Cortex of kidney (tissue), 1 donor: ENCODE measurements at places on chromosomes 11 and 22.

DNA sequence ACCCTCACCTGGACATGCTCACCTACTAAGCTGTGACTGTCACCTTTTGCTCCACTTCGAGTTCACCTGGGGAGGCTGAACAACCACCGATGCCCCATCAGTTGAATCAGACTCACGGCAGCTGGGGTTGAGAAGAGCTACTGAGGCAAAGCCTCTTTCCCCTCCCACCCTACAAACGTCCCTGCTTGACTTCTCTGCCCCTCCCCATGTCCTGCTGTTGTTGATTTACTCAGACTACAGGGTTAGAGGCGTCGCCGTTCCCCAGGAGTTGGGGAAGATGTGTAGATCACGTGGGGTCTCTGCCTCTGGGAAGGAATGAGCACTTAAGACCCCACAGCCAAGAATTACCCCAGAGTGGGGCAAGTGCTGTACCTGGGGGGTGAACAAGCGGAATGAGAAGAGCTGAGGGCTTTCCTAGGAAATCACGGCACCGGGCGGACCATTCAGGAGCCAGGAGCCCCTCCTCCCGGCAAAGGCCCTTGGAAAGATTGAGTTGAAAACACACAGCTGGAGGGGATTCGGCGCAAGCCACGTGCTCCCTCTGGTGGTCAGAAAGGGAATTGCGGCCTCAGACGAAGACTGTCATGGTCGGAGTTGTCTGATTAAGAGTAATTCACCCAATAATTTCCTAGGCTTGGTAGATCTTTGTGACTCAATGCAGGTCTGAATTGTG is 7.0 kb downstream of the FXYD2 start:
- DNase-seq, result no peak

- no peak for DNase-seq
Observed at GRCh38 chr22:18022876-18023275, 1.5 kb downstream of the MICAL3 start.

GRCh38 chr22:30004101-30004500 is 76.2 kb upstream of the HORMAD2 start:
- no peak for DNase-seq

GRCh38 chr11:20668131-20668809 is 1.1 kb upstream of the NELL1 start:
- DNase-seq, result no peak

GRCh38 chr22:48594757-48595510 is 1232.7 kb downstream of the BRD1 start:
- no peak for DNase-seq

DNA sequence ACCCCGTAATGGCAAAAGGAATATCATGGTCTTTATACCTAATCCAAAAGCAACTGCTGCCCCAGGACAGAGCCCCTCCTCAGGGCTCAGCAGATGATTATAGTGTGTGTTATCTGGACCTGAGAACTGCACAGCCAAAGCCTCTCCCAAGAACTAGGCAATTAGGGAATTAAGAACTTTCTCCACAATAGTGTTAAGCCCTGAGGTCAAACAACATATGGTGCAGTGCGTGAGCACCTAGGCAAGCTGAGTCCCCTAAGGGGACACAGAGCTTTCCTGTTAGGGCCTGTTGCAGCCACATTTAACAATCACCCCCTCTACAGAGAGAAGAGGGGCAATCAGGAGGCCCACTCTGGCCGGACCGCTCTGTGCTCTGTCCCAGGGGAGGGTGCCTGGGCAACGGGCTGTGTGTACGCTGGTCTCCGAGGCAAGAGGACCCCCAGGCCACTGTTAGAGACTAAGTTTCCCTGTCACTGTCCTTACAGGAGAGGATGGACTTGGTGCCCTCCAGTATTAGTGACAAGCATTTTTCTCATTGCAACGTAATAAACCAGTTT is 1.4 kb upstream of the KCNJ5 start:
- no peak for DNase-seq

GRCh38 chr11:31806928-31807798 is 4.0 kb downstream of the PAX6 start:
- DNase-seq, result no peak

- no peak for DNase-seq
Observed at GRCh38 chr11:119490253-119491006, 67.5 kb upstream of the THY1 start.

GRCh38 chr22:43892183-43892894 is 526 bp upstream of the PNPLA5 start:
- DNase-seq, result no peak

GRCh38 chr22:36104988-36105387 is 55.6 kb downstream of the APOL3 start:
- DNase-seq, result no peak

- DNase-seq, result no peak
Observed at GRCh38 chr11:11588891-11589290, 32.9 kb downstream of the GALNT18 start.

GRCh38 chr11:36308577-36308976 is 12.5 kb downstream of the PRR5L start:
- no peak for DNase-seq

- no peak for DNase-seq
Observed at GRCh38 chr22:38455530-38456271, 702 bp upstream of the KCNJ4 start.

- DNase-seq, result no peak
Observed at GRCh38 chr22:29811377-29811776, 26.7 kb downstream of the ASCC2 start.

DNA sequence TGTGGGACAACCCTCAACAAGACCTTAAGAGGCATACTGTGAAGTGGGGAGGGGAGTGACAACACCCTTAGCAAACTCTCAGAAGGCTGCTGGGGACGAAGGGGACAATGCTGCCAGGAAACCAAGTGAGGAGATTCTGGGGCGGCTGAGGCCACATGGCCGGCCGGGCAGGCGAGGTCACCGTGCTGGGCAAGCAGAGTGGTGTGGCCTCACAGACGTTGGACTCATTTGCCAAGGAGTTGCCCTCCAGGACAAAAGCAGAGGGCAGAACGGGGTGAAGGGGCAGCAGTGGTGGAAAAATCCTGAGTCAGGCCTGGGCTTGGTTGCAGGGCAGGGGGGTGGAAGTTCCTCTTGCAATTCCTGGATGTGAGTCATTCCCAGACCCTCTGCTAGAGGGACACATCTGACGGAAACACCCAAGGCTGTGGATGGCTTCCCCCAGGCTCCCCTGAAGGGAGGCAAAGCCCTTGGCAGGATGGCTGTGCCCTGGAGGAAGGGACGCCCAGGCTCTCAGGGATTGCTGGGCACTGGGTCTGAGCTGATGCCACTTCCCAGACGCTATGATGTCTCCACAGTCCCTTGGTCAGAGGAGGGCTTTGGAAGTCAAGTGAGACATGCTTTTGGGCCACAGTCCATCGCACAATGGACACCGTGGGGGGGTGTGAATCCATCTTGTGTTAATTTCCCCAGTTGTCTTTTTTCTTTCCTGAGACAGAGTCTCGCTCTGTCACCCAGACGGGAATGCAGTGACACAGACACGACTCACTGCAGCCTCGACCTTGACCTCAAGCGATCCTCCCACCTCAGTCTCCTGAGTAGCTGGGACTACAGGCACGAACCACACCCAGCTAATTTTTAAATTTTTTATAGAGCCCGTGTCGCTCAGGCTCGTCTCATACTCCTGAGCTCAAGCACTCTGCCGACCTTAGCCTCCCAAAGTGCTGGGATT is 16.2 kb upstream of the SHANK3 start:
- DNase-seq, result no peak

- DNase-seq, result no peak
Observed at GRCh38 chr11:78351979-78352841, 65.4 kb downstream of the GAB2 start.

DNA sequence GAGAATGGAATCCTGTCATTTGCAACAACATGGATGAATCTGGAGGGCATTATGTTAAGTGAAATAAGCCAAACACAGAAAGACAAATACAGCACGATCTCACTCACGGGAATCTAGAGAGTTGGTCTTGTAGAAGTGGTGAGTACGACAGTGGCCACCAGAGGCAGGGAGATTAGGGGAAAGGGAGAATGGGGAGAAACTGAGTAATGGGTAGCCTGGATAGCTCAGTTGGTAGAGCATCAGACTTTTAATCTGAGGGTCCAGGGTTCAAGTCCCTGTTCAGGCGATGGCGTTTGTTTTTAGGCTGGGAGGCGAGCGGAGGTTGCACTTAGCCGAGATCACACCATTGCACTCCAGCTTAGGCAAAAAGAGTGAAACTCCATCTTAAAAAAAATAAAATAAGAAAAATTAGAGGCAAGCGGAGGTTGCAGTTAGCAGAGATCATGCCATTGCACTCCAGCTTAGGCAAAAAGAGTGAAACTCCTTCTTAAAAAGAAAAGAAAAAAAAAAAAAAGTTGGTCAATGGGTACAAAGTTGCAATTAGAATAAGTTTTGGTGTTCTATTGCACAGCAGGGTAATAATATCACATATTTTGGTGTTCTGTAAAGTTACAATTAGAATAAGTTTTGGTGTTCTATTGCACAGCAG is 95.7 kb upstream of the UBASH3B start:
- DNase-seq, result no peak

- DNase-seq, result no peak
Observed at GRCh38 chr11:40314327-40314726, 1145.1 kb downstream of the LRRC4C start.

DNA sequence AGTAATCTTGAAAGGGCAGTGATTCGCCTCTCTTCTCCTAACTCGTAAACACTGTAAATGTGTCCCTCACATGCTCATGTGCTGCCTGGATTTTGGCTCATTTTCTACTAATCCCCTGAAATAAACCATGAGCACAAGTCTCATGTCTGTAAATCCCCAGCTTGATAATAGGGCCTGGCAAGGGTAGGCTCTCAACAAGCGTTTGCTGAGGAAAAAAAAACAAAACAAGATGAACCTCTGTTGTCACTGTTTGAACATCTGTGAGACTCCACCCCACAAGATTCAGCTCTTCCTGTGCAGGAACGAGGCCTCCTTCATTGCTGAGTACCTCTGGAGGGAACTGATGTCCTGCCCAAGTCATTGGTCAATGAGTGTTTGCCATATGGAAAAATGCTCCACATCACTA is 4.5 kb upstream of the CYB5R2 start:
- no peak for DNase-seq

GRCh38 chr11:124582565-124582964 is 12.8 kb downstream of the OR8A1 start:
- no peak for DNase-seq

DNA sequence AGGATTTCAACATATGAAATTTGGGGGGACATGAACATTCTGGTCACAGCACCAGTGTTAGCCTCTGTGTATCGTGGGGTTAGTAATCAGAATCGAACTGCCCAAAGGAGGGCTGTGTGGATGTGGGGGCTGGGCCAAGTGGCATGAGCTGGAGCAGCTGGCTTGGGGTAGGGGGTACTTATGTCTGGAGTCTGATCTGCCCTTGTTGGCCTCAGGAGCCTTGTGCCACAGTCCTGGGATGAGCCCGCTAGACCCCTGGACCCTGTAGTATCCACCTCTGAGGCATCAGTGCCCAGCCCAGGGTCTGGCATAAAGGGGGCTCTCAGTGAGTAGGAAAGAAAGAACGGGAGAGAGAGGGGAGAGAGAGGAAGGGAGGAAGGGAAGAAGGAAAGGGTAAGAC is 67.3 kb downstream of the LRRC32 start:
- no peak for DNase-seq

GRCh38 chr11:43124272-43124935 is 187.4 kb upstream of the API5 start:
- no peak for DNase-seq

GRCh38 chr11:40125054-40125453 is 1334.4 kb downstream of the LRRC4C start:
- DNase-seq, result no peak

GRCh38 chr22:24398409-24398808 is 29.0 kb upstream of the ADORA2A start:
- no peak for DNase-seq

- no peak for DNase-seq
Observed at GRCh38 chr11:35543481-35543880, 18.1 kb upstream of the PAMR1 start.

GRCh38 chr11:122344215-122344614 is 228.2 kb upstream of the BLID start:
- no peak for DNase-seq

DNA sequence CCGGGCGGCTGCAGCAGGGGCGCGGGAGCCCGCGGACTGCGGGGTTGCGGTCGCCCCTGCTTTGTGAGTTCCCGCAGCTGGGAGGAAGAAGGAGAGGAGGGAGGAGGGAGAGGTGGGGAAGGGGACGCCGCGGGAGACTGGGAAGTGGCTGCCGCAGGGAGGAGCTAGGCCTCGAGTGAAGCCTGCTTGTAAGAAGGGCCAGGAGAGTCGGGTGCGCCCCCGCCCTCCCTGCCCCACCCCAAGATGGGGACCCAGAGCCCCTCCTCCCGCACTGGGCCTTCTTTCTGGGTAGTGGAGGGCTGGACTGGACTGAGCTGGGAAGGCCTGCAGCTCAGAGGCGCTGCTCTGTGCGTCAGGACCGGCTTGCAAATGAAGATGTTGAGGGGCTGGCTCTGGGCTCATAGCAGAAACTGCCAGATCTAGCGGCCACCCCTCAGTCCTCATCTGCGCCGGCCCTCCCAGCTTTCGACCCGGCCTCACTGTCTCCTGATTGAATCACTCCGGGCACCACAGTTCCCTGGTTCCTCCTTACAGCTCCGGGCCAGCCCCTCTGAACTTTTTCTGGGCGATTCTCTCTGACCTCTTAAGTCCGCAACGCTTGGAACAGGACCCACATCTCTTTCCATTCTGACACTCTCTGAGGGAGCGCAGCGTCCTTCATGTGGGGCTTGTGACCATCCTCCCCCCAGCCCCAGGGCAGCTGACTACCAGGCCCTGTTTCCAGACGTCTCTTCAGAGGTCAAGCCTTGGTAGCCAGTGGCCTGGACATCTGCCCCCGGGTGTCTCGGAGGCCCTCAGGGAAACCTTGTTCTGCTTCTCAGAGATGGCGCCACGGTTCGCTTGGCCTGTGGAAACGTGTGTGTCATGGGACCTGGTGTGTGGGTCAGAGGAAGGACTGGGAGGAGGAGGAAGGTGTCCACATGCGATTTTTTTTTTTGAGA is 21.9 kb downstream of the SERPINH1 start:
- no peak for DNase-seq

DNA sequence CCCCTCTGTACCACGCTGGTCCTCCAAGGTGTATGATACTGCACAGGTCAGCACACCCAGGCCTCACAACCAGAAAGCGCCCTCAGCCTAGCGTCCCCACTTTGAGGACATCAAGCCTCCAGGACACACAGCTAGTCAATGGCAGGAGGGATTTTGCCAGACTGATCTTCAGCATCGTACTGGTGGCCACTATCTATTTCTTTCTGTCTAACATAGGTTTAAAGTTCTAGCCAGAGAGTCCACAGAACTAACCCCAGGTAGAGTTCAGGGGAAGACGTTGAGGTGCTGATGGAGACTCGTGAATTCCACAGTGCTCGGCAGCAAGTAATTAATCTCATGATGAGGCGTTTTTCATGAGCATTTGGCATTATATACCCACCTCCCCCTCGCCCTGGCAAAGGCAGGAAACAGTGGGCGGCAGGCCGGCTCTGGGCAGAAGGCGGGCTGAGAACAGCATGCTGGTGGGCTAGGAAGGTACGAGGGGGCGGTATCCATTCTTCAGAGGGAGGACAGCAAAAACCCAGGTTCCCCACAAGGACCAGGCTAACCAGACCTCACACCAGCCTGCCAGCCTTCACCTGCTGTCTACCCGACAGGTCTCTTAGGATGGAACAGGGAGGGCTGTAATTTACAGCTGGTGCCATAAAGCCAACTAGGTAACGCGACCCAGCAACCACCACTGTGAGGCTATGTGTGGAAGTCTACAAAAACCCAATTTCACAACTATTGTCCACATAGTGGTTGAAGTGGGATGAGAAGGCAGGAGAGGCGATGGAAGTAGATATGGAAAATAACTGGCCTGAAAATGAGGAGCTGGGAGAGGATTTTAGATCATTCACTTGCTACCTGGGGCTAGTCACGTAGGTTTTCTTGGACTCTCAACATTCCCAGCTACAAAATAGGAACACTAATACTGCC is 18.5 kb downstream of the MYH9 start:
- no peak for DNase-seq
